ENCODE measurements at places on chromosomes 3 and 15.

- DNase-seq = no peak
These were observed 237.7 kb upstream of the WNT5A start for GRCh38 chr3:55724821-55725220.

DNA sequence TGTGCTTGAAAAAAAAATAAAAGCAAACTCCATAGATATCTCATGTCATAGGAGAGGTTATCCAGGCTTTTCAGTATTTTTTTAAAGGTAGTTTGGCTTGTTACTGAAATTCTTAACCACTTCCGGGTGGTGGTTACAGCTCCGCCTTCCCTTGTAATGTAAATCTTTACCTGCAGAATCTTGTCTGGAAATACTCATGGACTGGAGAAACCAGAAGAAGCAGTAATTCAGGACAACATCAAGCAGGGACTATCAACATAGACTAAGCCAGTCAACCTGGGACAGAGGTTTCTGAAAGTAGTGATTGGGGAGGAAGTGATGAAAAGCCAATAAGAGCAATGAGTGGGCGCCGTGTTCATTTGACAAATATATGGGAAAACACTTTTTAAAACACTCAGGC is 78.9 kb upstream of the SKOR1 start:
- no peak for DNase-seq

- no peak for DNase-seq
These were observed 30.5 kb upstream of the NOX5 start for GRCh38 chr15:68983961-68984481.

DNA sequence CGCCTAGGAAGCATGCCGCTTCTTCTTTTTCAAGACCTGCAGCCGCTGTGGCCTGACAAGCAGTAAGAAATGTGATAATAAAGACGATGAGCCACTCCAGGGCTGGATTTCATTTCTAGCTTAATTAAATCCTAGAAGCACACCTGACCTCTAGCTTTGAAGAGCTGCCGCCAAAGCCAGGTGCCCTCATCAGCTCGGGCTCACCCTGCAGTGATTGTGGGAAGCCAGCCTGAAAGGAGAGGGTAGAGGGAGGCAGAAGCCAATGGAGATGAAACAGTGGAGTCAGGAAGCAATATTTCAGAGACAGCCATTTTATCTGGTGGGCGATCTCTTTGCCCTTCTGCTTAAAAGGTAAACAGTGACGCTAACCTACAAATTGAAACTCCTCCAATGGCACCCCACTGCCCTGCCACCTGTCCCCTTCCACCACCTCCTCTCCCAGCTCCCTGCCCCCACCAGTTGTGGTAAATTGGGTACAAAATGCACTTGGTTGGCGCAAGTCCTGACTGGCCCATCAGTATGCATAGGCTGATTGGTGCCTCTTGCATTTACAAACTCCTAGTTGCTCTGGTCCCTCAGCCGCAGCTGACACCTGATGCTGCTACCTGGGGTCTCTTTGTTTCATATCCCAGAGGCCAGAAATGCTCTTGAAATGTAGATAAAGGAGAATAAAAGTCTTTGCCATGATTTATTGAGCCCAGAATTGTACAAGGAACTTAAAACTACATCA is 385.3 kb downstream of the PDCD6IP start:
- DNase-seq = no peak

DNA sequence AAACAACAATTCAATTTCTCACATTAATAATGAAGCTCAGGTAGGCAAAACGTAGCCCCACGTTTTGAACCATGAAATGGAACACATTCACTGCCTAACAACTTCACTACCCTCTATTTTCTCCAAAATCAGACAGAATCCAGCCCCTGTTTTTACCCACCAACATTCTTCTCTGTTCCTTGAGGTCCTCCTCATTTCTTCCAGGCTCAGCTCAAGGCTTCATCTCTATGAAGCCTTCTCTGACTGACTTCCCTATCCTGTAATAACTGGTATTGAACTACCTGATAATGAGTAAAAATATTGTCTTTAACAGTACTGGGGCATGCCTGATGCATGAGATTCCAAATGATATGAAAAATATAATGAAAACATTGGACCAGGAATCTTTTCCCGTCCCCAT is 2.2 kb downstream of the TFRC start:
- DNase-seq = no peak

- DNase-seq = no peak
These were observed 38.5 kb upstream of the CTSH start for GRCh38 chr15:78983146-78983918.

- no peak for DNase-seq
These were observed 152.3 kb downstream of the IGF1R start for GRCh38 chr15:98800437-98801233.

DNA sequence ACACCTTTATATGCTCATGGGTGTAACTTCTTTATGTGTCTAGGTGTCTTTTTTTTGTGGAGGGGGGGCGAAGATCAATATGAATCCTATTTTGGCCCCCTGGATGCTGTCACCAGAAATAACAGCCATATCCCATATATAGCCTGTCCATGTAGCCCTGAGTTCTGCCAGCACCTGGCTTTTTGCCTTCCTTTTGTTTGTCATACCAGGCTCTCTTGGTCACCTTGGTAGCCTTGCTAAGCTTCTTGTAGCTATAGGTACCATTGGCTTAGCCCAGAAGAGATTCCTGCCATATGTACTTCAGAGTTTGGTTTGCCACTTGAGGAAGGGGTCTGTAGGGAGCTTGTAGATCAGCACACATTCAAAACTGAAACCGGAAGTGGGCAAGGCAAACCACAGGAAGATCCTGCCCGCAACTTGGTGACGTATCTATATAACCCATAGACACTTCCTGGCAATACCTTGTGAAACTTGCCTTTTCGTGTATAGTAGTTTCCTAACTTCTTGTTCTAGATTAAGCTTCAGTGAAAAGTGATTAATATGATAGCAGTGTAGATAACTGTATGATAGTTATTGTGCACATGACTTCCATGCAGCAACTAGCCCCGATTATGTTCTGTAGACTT is 11.9 kb downstream of the RASA2 start:
- peak; percentile 75 for DNase-seq

- no peak for DNase-seq
These were observed 24.7 kb downstream of the SLTM start for GRCh38 chr15:58908550-58909309.
